ENCODE measurements at places on chromosomes 16 and 17.

DNA sequence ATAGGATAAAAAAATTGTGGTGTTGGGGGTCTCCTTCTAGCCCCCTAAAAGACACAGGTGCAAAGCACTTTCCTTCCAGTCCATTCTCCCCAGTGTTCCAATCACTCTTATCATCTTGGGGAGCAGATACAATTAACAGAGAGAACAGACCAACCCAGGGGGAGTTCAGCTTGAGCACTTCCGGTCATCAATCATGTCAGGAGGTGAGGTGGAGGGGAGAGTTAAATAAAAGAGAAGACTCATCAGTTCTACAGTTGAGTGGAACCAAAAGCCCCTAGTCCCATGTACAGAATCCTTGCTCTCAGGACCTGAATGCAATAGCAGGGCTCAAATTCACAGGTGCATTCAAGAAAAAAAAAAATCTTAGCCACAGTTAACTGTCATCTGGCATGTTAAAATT lies 122.3 kb downstream of the DYNLRB2 start:
- DNase-seq = peak; percentile 12

DNA sequence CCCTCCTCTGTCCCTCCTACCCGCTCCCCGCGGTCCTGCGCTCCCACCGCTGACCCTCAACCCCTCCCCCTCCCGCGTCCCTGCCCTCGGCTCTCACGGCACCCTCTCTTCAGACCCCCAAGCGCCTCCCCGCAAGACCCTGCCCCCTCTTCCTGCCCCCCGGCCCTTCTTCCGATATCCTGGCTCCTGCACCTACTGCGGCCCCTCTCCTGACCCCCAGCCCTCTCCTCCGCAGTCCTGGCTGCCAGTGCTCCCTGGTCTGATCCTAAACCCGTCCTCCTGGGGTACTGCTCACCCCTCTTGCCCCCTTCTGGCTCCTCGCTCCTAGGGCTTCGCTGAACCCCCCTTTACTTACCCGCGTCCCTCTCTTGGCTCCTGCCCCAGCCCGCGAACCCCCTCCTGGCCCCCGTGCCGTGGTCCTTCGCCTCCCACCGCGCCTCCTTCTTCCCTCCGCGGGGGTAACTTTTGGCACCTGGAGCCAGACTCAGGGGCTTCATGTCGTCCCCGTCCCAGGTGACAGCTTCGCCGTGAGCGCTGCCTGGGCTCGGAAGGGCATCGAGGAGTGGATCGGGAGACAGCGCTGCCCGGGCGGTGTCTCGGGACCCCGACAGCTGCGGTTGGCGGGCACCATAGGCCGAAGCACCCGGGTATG lies 839 bp downstream of the NKD1 start:
- no peak for DNase-seq

DNA sequence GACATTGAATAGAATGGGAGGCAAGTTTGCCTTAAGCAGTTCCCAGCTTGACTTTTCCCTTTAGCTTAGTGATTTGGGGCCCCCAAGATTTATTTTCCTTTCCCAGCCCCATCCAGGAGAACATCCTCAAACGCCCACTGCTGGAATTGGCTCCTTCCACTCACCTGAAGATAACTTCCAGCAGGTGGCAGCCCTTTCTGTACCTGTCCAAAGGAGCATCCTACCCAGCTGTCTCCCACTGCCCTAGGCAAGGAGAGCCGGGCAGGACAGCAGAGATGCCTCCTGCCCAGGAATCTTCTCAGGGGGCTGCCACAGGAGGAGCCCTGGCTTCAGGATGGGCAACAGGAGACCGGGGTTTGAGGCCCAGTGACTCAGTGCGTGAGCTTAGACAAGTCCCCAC lies 6.4 kb downstream of the CACNG5 start:
- no peak for DNase-seq

DNA sequence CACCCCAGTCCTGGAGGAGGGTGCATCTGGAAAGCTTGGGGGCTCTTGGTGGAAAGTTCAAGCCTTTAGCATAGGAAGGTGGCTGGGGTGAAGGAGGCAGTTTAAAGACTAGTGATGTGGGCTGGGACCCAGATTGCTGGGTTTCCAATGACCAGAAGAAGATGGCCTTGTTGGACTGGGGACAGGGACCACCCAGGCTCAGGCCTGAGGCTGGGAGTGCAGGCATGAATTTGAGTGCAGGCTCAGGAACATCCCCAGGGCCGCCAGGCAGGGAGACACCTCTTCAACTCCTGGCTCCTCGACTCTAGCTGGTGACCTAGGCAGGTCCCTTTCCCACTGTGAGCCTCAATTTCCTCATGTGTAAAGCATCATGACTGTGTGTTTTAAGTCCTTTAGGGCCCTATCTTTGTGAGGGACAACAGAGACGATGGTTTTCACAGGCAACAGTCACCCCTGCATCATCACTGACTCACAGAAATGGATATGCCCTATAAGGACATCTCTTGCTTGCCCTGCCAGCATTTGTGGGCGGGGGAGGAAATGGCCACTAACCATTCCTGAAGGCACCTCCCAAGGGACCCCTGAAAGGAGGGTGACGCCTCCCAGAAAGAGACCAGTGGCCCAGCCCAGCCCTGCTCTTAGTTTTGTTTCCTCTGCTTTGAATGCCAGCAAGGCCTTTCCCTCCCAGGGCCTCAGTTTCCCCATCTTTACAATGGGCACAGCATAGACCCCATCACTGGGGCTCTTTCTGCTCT lies 11.1 kb downstream of the NLRC5 start:
- DNase-seq = peak; percentile 56

- no peak for DNase-seq
These were observed 114.4 kb downstream of the SEC14L1 start for GRCh38 chr17:77254951-77255825.

DNA sequence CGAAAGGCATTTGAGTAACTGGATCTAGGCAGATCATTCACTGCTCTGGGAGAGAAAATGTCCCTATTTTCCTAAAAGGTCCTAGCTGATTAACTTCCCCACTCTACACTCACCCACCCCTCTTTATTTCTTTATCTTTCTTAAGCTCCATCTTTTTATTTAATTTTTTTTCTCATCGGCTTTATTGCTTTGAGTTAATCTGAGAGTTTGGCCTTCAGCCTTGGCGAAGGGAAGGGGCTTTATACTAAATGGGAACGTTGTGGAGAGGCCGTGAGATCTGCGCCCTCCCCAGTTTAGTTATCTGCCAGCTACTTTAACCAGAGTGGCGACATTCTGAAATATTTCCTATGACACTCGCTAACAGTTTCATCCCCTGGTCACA lies 882 bp upstream of the TOX3 start:
- no peak for DNase-seq

DNA sequence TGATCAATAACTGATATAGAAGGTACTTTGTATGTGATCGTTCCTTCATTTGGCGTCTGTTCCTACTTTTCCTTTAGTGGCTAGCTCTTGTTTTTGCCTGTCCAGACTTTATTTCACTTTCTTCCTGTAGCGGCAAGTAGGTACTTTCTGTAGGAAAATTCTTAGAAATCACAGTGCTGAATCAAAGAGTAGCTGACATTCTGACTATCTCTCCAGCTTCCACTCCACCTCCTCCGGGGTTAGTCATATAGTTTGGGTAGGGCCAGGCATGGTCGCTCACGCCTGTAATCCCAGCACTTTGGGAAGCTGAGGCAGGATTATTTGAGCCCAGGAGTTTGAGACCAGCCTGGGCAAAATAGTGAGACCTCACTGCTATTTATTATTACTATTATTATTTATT lies 29.9 kb upstream of the PAFAH1B1 start:
- no peak for DNase-seq

DNA sequence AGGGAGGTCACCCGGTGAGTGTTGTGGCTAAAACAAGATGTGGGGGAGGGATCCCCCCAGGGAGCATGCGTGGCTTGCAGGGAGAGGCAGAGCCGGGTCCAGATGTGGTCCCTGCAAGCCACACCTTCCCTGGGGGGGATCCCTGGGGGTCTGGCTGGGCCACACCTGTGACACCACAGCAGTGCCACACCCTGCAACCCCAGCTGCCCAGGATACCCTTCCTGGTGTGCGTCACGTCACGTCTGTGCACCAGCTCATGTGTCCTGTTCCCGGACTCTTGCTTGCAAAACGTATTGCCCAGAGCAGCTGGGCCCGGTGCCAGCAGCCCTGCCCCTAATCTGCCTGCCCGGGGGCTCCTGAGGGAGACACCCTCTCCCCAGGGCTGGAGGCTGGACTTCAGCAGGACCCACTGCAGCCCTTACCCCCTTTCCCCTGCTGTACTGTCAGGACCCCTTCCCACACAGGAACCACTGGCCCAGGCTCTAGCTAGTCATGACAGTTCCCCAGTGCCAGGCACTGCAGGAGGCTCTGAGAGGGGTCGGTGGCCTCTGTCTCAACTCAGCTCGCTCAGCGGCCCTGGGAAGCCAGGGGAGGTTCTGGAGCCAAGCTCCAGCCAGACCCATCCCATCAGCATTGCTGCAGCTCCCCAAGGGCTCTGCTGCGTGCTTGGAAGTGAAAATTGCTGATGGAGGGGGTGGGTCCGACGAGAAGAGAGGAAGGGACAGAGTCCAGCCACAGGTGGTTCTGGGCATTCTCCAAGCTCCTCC lies 25.8 kb upstream of the ACSF3 start:
- DNase-seq = no peak

GRCh38 chr17:67016039-67016762 lies 28.2 kb upstream of the CACNG1 start:
- no peak for DNase-seq

GRCh38 chr17:7095625-7096024 lies 15.6 kb upstream of the CLEC10A start:
- DNase-seq = no peak

DNA sequence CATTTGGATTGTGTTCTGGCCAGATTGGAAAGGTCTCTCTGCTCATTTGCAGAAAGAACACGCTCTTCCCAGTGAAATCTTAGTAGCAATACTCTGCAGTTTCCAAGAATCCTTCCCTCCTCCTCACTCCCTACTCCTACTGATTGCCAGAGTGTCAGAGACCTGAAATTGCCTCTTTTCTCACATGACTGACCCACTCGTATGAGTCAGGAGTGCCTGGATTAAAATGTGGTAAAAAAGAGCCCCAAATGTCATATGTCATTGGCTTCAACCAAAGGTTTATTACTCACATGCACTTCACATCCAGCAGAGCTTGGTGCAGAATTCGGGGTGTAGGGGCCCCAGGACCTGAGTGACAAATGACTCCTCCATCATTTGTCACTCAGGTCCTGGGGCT lies 39.7 kb upstream of the IRX3 start:
- DNase-seq = no peak

- no peak for DNase-seq
These were observed 18.4 kb downstream of the TRAP1 start for GRCh38 chr16:3698941-3699340.

DNA sequence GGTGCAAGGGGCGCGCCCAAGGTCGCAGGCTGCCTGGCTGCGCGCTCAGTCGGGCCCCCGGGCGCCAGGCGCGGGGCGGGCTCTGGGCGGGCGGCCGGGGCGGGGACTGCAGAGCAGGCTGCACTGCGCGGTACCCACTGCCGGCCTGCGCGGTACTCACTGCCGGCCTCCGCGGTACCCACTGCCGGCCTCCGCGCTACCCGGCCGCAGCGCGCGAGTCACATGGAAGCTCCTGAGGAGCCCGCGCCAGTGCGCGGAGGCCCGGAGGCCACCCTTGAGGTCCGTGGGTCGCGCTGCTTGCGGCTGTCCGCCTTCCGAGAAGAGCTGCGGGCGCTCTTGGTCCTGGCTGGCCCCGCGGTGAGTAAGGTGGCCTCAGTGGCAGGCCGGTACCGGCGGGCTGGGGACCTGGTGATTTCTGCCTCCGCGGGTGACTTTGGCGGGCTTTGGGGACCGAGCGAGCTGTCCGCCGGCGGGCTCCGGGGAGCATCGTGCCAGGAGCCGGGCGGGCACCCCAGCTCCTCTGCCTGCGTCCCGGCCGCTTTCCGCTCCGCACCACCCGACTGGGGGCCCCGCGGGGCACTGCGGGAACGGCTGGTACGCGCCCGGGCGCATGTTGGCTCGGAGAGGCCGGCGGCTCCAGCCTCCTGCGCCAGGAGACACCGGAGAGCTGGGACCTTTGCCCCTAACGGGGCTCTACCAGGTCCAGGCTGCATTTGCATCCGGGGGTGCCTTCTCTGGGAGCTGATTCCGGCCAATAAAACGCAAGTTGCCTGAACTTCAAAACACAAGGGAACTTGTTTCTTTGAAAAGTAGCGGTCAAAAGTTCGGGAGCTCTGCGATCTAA lies at the start of gene SLC47A1:
Gene SLC47A1 (plus strand): TSS at position 137 of the 844 bp plus-strand sequence. CDS start 86 bp downstream, at position 223.
- no peak for DNase-seq

- no peak for DNase-seq
These were observed 25.6 kb upstream of the CNOT1 start for GRCh38 chr16:58655215-58655596.

- no peak for DNase-seq
These were observed 12.7 kb downstream of the DNAAF8 start for GRCh38 chr16:4746991-4747574.
